ENCODE measurements at places on chromosomes 13 and 19.
A peak's percentile ranks its signal among the peaks of the same experiment; 100 is the strongest.

DNA sequence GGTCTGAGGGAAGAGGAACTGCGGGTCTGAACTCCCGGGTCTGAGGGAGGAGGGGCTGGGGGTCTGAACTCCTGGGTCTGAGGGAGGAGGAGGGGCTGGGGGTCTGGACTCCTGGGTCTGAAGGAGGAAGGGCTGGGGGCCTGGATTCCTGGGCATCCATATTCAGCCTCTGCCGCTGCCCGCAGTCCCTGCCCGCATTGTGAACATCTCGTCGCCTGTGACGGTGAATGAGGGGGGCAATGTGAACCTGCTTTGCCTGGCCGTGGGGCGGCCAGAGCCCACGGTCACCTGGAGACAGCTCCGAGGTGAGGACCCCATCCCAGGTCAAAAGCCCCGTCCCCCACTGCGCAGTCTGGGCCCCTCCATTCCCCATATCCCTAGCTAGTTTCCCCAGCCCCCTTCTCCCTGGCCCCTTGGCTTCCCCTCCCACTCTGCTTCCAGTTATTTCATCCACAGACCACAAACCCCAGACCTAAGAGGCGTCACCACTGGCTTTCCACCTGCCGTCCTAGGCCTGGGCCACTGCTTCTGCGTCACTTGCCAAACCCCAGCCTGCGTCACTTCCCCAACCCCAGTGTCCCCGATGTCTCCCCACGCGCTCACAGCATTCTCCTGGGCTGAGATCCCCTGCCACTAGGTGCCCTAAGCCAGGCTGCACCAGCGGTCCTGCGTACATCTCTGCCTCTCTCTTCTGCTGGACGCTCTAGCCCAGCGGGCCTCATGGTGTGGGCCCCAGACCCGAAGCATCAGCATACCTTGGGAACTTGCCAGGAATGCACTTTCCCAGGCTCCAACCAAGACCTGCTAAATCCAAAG, 13.9 kb downstream of the IGLON5 start:
- no peak for DNase-seq

DNA sequence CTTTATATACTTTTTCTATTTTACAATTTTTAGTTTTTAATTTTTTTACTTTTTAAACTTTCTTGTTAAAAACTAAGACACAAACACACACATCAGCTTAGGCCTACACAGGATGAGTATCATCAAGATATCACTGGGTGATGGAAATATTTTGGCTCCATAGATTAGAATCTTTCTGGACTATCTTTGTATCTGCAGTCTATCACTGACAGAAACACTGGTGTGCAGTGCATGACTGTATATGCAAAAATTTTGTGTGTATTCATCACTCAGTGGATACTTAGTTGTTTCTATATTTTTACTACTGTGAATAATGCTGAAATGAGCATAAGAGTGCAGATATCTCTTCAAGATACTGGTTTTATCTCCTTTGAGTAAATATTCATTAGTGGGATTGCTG, 68.0 kb upstream of the GPC6 start:
- no peak for DNase-seq

DNA sequence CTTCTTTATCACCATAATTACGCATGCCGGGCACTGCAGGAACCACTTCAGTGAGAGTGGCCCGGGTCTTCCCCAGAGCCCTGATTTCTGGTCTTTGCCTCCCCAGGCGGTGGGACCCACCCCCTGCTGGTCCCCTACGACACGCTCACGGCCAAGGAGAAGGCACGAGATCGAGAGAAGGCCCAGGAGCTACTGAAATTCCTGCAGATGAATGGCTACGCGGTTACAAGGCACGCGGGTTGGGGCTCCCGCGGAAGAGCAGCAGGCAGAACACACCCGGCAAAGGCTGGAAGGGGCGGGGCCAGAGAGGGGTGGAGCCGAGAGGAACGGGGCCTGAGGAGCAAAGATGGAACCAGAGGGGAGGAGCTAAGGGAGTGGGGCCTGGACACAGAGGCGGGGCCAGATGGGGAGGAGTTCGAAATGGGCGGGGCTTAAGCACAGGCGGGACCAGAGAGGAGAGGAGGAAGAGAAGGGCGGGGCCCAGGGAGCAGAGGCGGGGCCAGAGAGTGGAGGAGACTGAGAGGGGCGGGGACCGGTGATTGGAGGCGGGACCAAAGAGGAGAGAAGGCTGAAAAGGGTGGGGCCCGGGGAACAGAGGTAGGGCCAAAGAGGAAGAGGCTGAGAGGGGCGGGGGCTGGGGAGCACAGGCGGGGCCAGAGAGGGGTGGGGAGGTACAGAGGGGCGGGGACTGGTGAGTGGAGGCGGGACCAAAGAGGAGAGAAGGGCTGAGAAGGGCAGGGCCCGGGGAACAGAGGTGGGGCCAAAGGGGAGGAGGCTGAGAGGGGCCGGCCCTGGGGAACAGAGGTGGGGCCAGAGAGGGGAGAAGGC, 73.4 kb downstream of the RYR1 start:
- peak; percentile 67 for DNase-seq

GRCh38 chr19:17406887-17407196, 1.4 kb upstream of the BST2 start:
- DNase-seq: no peak

- no peak for DNase-seq
Observed at GRCh38 chr19:13135068-13136062, 14.8 kb downstream of the STX10 start.

DNA sequence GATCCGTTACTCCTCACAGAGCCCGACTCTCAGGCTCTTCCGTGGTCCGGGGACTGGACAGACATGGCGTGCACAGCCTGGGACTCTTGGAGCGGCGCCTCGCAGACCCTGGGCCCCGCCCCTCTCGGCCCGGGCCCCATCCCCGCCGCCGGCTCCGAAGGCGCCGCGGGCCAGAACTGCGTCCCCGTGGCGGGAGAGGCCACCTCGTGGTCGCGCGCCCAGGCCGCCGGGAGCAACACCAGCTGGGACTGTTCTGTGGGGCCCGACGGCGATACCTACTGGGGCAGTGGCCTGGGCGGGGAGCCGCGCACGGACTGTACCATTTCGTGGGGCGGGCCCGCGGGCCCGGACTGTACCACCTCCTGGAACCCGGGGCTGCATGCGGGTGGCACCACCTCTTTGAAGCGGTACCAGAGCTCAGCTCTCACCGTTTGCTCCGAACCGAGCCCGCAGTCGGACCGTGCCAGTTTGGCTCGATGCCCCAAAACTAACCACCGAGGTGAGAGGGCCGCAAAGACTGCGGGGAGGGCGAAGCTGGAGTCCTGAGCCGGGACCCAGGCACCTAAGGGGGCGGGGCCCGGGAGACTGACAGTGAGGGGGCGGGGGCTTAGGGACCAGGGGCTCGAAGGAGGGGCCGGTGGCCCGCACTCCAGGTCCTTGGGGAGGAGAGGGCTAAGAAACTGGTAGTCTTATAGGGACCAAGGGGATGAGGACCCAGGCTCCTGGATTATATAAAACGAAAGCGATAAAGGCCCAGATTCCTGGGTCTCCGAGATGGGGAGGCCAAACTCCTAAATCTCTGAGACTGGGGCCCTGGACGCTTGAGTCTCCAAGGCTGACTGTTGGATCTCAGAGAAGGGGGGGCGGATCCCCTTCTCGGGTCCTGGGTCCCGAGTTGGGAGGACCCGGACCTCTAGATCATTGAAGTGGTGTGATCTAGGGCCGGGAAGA, 2.0 kb downstream of the ETV2 start:
- peak; percentile 81 for DNase-seq

DNA sequence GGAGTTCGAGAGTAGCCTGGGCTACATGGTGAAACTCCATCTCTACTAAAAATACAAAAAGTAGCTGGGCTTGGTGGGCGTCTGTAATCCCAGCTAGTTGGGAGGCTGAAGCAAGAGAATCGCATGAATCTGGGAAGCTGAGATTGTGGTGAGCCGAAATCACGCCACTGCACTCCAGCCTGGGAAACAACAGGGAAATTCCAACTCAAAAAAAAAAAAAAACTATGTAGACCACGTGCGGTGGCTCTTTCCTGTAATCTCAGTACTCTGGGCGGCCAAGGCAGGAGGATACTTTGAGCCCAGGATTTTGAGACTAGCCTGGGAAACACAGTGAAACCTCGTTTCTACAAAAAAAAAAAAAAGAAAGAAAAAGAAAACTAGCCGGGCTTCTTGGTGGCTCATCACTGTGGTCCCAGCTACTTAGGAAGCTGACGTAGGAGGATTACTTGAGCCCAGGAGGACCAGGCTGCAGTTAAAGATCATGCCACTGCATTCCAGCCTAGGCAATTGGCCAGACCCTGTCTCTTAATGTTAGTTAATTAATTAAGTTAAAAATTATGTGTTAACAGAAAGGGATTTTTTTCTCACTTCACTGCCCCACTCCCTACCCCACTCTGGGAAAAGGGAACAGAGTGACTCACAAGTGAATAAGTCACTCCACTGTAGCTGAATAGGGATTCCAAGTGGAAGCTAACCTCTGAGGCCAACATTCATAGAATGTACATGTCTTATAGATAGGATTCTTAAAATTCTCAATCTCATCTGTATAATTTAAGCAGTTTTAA, 2.2 kb downstream of the ZNF83 start:
- DNase-seq: no peak

GRCh38 chr19:30360376-30361106, 11.6 kb upstream of the ZNF536 start:
- DNase-seq: no peak

DNA sequence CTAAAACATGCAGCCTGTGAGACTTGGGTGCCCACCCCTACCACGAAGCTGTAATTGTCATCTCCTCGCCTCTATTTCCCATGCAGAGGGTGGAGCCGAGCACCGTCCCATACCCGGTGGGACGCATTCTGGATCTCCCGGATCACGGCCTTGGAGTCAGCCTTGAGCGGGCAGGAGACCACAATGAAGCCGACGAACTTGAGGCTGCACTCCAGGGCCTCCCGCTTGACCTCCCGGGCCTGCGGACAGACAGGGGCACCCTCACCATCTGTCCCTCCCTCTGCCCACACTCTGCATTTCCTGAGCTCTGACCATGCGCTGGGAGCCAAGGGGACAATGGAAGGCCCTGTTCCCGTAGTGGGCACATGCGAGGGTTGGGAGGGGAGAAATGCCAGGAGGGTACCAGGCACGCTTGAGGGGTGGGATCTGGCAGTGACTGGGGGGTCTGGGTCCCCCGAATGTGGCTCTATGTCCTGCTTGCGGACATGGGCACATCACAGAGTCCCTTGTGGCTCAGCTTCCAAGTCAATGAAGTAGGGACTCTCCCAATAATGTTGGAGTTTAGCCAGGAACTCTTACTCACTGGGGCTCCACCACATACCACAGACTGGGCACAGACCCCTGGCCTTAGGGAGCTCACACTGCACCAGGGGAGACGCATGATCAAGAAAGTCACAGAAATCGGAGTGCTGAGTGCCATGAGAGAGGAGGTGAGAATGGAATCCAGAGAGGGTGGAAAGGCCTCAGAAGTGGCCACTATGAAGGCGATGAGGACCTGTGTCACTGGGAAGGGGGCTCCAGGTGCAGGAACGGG, 9.2 kb upstream of the GMIP start:
- no peak for DNase-seq

- no peak for DNase-seq
Observed at GRCh38 chr19:12786141-12786870, 5.0 kb upstream of the JUNB start.

- DNase-seq: peak; percentile 58
Observed at GRCh38 chr19:11410682-11411081, 8.4 kb downstream of the RGL3 start.

GRCh38 chr19:44847144-44848035, 1.3 kb downstream of the NECTIN2 start:
- peak; percentile 52 for DNase-seq

DNA sequence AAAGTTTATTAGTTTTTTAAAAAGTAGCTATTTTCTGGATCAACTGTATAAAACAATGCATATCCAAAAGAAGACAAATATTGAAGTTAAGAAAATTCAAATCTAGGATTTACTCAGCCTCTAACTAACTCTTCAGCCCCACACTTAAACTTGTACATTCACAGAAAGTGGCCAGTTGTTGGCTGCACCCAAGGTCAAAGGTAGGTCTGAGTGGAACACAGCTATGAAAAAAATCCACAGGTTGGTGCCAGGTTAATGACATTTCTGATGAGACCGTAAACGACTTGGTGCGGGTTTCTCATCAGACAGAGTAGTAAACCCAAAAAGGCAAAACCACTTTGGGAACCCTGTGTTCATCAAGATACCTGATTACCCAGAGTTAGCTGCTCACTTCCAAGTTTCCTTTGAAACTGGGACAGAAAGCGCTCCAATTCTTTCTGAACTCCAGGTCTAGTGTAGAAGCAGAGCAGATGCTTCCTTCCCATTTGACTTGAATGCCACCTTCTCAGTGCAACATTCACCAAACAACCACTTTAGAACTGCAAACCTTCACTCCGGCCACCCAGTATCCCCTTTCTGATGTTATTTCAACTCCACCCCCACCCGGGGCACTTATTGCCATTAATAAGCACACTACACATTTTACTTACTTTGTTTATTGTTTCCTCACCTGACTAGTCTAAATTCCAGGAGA, 208.3 kb upstream of the STARD13 start:
- DNase-seq: no peak

DNA sequence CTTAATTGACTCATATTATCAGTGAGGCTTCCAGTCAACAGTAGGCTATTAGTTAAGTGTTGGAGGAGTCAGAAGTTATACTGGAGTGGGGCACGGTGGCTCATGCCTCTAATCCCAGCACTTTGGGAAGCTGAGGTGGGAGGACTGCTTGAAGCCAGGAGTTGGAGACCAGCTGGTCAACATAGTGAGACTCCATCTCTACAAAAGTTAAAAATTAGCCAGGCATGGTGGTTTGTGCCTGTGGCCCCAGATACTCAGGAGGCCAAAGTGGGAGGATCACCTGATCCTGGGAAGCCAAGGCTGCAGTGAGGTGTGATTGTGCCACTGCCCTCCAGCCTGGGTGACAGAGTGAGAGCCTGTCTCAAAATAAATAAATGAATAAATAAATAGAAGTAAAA, 53.2 kb downstream of the COMP start:
- DNase-seq: no peak

DNA sequence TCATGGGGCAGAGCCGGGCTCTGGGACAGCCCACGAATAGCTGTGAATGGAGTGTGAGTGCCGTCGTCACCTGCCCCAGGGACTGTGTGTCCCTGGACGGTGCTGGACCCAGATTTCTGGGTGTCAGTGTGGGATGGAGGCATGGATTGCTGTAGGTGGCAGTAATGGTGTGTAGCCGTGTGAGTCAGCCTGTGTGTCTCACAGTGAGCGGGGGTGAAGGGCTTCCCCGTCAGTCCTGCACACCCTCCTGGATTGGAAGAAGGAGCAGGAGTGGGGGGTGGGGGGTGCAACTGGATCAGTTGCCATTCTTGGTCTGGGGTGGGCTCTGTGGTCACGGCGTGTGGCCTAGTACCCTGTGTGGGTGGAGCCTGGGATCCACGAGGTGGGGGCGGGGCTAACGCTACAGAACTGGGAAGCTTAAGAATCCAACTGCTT, 6.5 kb upstream of the LTBP4 start:
- peak; percentile 77 for DNase-seq

DNA sequence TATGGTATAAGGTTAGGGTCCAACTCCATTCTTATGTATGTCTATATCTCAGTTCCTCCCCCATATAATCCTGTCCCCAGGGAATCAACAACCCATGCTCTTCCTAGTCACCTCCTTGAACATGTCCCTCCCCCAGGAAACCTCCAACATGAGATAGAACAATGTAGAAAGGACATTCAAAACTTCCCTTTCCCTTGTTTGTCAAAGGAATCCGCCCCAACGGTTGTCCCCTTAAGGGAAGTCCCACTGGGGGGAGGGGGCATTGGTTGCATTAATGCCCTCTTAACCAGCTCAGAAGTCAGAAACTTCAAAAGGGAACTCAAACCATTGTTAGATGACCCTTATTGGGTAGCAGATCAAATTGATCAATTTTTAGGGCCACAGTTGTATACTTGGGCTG, 6.8 kb upstream of the ZNF561 start:
- DNase-seq: no peak

- DNase-seq: no peak
Observed at GRCh38 chr19:34481861-34482379, 362 bp downstream of the WTIP start.

- no peak for DNase-seq
Observed at GRCh38 chr13:62710787-62711186, 1295.1 kb upstream of the PCDH20 start.

All from fibroblast of skin of right biceps (primary cell).